ENCODE measurements at places on chromosomes 5 and 9. TPM values are rescaled to one million over a fixed set of nuclear protein-coding genes. Genes with fewer than 3 reads are reported as not detected.

The CATSPER3 gene
- total RNA-seq = 0.52 TPM

The GABBR2 gene
- not detected for total RNA-seq

DNA sequence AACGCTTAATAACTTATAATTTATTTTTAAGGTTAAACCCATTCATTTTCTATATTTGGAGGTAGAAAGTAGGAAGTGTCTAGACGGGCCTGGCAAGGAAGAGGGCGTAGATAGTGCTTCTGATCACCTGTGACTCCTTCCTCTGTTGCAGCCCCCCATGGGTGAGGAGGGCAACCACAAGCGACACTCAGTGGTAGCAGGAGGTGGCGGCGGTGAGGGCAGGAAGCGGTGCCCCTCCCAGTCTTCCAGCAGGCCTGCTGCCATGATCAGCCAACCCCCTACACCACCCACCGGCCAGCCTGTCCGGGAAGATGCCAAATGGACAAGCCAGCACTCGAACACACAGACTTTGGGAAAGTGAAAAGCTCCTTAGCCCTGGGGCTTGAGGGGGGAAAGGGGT lies 36.7 kb downstream of the FAXDC2 start:
- no peak for DNase-seq

- DNase-seq = no peak
Measured at GRCh38 chr5:172479784-172480115, 25.4 kb upstream of the SH3PXD2B start.

DNA sequence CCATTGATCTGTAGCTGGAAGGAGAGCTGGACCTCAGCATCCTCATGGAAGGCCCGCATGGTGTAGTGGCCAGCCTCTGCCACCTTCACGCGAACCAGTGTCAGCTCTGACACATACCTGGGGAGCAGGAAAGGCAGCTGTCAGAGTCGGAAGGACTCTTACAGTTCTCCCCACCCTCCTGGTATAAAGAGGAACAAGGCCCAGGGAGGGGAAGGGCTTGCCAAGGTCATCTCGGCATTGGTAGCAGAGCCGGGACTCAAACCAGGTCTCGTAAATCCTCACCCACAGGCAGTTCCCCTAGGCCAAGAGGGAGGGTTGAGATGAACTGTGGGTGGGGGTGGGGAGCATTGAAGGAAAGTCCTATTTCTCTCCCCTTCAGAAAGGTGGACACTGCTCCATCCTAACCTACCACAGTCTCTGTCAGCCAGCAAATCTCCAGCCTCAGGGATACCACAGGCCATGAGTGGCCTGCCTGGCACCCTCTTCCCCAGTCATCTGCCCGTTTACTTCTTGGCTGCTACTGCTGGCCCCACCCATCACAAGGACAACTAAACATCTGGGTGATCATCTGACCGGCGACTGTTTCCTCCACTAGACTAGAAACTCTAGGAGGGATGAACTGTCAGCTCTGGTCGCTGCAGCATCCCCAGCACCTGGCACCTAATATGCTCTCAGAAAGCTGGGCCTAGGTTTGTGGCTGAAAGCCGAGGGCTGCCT lies 23.5 kb downstream of the PDGFRB start:
- DNase-seq = no peak

The MCTP1 gene
- 6.6 TPM for total RNA-seq

DNA sequence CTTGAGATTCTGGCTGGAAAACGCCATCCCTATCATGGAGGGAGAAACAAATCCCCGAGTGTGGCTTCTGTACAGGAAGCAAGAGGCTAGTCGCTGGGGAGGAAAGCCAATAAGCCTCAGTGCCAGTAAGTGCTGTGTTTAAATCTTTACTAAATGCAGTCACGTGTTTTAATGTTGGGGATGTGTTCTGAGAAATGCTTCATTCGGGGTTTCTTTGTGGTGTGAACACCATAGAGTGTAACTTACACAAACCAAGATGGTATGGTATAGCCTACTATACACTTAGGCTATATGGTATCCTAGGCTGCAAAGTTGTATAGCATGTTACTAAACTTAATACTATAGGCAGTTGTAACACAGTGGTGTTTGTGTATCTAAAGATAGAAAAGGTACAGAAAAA lies 94.7 kb downstream of the GCNT1 start:
- no peak for DNase-seq

- DNase-seq = no peak
Measured at GRCh38 chr9:133960568-133961129, 31.5 kb downstream of the VAV2 start.

DNA sequence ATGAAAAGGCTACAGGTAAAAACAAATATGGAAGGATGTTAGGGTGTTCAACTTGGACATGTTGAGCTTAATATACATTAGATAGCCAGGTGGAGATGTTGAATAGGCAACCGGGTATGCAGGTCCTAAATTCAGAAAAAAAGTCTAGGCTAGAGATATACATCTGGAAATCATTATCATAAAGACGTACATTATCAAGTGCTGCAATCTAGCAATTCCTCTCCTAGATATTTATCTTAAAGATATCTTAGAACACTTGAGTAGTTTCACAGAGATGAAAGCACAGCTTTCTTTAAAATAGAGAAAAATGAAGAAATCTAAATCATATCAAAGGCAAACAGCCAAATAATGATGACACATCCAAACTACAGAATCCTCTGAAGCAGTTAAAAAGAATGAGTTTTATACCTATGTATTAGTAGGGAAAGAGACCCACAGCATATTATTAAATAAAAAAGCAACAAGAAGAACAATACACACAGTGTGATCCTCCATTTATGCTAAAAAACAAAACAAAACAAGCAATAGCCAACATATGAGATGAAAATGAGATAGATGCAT lies 3.8 kb downstream of the NUDCD2 start:
- no peak for DNase-seq

The PTPA gene
- total RNA-seq = 75.7 TPM

GRCh38 chr5:56552612-56553268 lies 262.6 kb upstream of the MAP3K1 start:
- DNase-seq = no peak
